Naive thymus-derived CD4-positive, alpha-beta T cell (primary cell): ENCODE measurements at places on chromosomes 7 and 10. TPM values are rescaled to one million over a fixed set of nuclear protein-coding genes. Genes with fewer than 3 reads are reported as not detected.

EIF5AL1 gene
- total RNA-seq = 0.78 TPM

DNA sequence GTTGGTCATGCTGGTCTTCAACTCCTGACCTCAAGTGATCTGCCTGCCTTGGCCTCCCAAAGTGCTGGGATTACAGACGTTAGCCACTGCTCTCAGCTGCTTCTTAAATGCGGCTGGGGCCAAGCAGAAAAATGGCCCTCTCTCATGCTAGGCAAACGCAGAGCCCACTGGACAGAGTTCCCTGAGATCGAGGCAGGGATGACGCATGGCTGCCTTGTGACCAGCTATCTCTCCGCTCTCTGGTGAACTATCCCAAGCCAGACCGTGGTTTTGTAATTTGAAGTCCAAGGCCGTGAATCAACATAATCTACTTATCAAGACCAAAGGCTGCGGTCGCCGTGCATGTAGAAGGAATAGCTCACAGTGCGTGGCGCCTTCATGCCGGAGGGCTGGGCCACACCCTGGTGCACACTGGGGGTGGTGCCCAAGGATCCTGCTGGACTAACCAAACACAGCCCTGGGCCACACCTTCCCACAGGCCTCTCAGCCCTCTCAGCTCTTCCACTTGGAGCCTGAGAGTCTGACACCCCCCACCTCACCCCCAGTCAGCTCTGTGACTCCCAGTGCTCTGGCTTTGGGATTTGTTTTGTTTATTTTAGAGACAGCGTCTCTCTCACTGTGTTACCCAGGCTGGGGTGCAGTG lies 88.1 kb upstream of the CUX1 start:
- DNase-seq = no peak

DNA sequence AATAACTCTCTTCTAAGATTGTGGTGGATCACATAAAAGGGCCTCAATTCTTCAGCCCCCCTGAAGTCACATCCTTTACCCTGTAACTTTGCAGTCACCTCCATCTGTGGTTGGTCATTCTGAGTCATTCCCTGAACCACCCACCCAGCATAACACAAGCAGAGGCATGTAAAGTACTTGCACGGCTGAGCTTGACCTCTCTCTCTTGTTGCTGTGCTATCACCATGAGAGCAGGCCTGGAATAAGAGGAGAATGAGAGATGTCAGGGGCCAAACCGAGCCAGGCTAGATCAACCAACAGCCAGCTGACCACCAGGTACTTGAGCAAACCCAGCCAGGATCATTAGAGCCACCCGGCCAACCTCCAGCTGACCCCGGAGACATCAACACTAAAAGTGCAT lies 13.5 kb upstream of the STK17A start:
- DNase-seq = no peak

THSD7A gene
- total RNA-seq = 1.3 TPM

DNA sequence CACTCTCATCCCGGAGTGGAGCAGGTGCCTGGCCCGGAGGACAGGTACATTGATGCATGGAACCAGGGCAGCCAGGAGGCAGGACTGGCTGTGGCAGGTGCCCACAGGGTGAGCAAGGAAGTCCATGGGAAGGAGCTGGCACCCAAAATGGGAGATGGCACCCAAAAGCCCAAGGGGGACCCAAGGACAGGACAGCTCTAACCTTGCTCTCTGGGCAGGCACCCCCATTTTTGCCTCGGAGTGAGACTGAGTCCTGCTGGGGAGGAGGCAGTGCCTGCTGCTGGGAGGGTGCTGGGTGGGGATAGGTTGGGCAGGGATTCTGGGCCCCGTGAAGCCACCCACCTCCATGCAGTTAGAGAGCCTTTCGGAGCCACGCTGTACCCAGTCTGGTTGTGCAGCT lies 234.5 kb downstream of the TCERG1L start:
- no peak for DNase-seq

RPP30 gene
- 38.1 TPM for total RNA-seq

GRCh38 chr10:110113670-110114337 lies 93.6 kb upstream of the MXI1 start:
- DNase-seq = no peak

LRRC4 gene
- total RNA-seq = 0.82 TPM

THNSL1 gene
- total RNA-seq = 9.1 TPM

GRCh38 chr10:96873756-96874467 lies 41.8 kb downstream of the LCOR start:
- DNase-seq = no peak
